ENCODE measurements at places on chromosomes 6 and 20.

DNA sequence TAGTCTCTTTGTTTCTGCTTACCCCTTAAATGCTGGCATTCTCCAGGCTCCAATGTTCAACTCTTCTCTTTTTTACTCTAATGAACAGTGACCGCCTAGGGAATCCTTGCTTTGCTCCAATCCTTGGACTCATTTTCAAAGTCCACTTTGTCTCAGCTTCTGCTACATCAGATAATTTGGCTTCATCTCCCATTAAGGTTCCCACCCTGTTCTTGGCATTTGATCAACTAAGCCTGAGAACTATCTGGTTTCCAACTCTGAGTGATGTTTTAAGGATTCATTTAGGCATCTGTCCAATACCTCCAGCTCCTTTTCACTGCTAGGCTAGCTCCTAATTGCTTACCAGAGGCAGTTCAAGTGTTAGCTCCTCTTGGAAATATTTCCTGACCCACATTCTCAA, 64.9 kb downstream of the ME1 start:
- DNase-seq = no peak

DNA sequence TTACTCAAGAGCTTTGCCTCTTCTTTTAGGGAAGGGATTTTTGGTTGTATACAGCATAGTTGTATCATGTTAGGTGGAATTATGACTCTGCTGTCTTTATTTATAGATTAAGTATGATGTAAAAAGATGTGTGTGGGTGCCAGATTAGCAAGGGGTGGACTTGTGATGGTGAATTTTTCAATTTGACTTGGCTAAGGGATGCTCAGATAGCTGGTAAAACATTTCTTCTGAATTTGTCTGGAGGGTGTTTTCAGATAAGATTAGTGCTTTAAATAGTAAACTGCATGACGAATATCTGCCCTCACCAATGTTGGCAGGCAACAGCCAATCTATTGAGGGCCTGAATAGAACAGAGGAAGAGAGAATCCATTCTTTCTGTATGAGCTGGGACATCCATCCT, 173.3 kb upstream of the TNFAIP3 start:
- DNase-seq = no peak

GRCh38 chr20:19991308-19991707, 25.9 kb upstream of the NAA20 start:
- DNase-seq = no peak

GRCh38 chr20:19975436-19975799, 41.7 kb upstream of the NAA20 start:
- DNase-seq = no peak

- DNase-seq = no peak
Measured at GRCh38 chr6:62146954-62147853, 138.8 kb downstream of the KHDRBS2 start.

DNA sequence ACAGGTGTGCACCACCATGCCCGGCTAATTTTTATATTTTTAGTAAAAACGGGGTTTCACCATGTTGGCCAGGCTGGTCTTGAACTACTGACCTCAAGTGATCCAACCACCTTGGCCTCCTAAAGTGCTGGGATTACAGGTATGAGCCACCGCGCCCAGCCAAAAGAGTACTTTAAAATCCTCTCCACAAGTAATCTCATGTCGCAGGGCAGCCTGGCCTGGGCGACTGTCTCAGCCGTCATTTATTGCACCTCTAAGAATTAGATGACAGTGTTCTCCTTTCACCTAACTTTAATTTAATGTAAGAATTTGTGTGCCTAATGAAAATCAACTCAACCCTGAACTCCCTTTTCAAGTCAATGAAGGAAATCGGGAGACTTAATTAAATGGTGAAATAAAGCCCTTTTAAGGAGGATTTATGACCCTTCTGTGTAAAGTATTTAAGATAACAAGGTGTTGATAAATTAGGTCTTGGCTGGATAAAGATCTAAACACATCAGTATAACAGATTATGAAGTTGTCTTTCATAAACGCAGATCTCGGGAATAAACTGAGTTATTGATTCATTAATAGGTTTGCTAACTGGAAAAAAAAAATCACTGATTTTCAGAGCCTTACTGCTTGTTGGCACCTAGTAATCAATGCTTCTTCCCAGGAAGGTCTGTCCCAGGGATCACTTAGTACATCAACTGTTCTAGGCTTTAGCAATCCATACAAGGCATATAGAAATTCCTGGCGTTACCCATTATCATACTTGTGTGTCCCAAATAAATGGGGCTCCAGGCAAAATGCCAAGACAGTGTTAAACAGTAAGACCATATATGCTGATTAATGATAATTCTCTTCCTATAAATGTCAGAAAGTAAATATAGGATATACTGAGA, 209.3 kb downstream of the GMDS start:
- no peak for DNase-seq

DNA sequence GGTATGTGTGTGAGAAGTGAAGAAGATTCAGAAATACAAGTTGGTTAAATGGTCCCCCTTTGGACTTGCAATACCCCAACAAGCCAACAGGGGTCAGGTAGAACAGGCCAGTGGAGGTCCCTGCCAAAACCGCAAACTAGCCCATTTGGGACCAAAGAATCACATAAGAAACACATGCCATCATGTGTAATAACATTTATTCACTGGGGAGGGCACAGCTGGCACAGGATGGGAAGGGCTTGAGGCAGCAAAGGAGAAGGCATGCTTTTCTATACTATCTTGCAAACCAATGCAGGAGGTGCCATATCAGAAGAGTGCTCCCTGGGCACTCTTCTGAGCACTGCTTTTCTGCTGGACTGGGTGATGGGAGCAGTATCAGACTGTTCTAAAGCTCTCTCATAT, 116.1 kb upstream of the TRAF3IP2 start:
- no peak for DNase-seq

DNA sequence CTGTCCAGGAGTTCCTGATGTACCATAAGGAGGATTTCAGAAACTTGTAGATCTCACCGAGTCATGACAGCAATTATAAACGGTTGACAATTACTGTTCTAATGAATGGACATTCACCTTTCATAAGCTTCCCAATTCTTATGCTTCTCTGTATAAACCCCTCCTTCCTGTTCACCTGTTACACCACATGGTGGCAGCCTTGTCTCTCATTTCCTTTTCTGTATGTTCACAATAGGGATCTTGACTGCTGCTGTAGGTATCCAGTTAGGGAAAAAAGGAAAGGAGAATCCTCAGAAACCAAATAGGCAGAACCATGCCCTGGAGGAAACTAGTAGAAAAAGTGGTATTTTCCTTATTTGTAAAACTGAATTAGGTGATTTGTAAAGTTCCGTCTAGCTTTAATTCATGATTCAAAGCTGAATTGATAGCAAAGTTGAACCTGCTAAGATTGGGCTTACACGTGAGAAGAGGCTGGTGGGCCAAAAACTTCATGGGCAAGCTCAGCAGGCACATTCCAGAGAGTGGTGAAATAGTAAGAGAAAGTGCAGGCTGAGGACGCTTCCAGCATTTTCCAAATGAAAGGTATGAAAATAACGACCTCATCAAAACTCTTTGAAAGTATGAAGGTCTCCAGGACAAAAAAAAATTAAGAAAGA, 29.0 kb upstream of the TBPL1 start:
- peak; percentile 20 for DNase-seq

DNA sequence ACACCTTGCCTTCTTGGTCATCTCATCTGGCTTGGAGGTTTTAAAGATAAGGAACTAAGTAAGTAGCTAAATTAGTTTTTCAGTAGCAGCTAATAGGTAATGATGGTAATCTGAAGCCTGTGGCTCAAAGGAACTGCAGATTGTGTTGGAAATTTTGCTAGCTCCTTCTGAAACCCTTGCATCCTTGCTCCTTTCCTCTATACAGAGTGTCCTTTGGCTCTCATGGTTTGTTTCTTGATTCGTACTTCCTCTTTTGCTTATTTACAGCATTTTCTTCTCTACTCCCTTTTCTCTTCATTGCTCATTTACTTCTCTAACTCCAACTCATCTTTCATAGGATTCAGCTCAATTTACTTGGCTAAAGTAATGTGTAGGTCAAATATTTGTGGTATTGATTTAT, 19.0 kb downstream of the LRRC1 start:
- no peak for DNase-seq

DNA sequence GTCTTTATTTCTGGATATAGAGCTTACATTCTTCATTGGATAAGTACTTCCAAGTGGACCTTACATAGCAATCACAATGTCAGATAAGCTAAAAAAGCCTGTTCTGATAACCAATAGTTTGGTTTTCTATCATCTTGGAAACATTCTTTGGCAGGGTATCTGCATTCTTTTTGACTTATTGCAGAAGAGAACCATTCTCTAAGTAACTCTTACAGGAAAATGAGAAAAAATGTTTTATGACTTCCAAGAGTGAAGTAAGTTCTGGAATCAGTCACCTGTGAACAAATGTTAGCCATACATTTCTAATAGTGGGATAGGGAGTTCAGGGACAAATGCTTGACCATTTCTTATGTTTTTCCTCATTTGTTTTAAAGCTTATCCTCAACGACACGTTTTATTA, 564.0 kb downstream of the CD109 start:
- no peak for DNase-seq
